ENCODE measurements at places on chromosomes 11 and 22. TPM values are rescaled to one million over a fixed set of nuclear protein-coding genes. Genes with fewer than 3 reads are reported as not detected.

PANX3 gene
- not detected for total RNA-seq

SERPIND1 gene
- not detected for total RNA-seq

OR4D10 gene
- total RNA-seq: not detected

SYT7 gene
- 39.9 TPM for total RNA-seq

PDGFD gene
- total RNA-seq: under 0.01 TPM

SMIM35 gene
- total RNA-seq: not detected

COMT gene
- 174 TPM for total RNA-seq

GTSE1 gene
- under 0.01 TPM for total RNA-seq

C11orf86 gene
- total RNA-seq: not detected

ME3 gene
- total RNA-seq: 12.0 TPM

NELL1 gene
- not detected for total RNA-seq

DDIAS gene
- total RNA-seq: 0.57 TPM

Data from nasal cavity respiratory epithelium epithelial cell of viscerocranial mucosa (primary cell).